ENCODE measurements at places on chromosomes 16 and 17.

GRCh38 chr17:79792984-79793923 lies 3.6 kb downstream of the CBX8 start:
- DNase-seq: no peak

- no peak for DNase-seq
Measured at GRCh38 chr17:1909985-1910384, 80.2 kb downstream of the RPA1 start.

- DNase-seq: no peak
Measured at GRCh38 chr17:4118015-4118743, 24.7 kb downstream of the ZZEF1 start.

DNA sequence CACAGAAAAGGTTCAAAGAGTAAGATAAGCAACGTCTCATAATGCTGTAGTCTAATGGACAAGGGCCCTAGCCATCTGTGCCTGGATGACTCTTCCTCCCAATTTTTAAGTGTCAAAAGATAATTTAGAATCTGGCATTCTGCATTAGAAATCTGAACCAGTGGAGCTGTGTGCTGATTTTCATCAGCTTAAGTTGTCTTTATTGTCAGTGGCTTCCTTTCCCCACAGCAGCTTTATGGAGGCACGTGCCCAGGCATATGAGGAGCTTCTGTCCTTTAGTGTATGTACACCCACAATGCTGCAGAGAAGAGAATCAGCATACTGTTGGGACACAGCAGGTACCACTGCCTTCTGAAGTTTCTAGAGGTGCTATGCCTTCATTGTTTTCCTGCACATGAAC lies 37.9 kb downstream of the HEATR6 start:
- no peak for DNase-seq

DNA sequence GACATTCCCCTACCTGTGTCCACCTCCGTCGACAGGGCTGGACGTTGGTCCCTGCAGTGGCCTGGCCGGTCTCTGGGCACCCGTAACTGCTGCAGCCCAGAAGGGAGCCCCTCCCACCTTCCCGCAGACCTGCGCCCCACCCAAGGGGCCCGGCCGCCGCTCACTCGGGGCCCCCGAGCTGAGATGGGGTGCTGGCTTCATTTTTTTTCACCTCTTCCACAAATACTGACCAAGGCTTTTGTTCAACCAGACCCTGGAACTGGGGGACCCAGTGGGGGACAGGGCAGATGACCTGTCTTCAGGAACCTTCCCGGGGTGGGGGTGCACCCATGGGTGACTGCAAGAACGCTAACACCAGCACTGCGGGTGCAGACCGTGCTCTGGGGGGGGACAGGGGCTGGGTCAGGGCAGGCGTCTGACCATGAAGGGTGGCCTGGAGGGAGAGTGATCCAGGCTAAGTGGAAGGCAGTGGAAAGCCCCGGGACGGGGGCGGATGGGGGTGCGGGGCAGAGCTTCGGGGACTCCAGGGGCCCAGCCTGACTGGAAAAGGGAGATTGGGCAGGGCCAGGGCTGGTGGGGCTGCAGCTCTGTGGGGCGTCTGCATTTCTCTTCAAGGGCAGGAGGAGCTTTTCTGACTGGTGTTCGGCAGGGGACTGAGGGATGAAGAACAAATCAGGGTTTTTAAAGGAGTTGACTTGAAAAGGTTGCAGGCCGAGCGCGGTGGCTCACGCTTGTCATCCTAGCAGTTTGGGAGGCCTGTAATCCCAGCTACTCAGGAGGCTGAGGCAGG lies 42.3 kb downstream of the SLC7A5 start:
- DNase-seq: no peak

DNA sequence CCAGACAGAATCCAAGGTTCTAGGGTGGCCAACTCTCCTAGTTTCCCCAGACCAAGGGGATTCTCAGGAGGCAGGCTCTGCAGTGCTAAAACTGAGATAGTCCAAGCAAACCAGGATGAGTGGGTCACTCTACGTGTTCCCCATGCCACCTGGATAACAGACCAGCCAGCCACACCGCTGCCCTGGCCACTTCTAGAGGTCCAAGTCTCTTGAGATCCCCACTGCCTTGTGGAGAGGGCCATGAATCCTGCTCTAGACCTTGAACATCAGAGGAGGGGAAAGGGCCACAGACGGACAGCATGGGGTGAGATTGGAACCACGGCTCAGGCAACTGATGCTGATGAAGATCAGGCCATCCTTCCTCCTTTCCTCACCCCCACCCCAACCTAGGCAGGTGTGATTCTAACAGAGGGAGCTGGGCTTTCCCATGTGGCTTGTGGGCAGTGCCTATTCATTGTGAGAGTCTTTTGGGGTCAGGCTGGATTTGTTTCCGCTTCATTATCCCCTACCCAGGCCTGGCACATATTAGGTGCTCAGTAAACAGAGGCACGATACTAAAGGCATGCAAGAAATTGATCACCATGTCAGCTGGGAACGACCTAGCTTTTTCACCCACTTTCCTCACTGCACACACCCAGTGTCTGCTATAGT lies 16.8 kb upstream of the TVP23A start:
- no peak for DNase-seq

- no peak for DNase-seq
Measured at GRCh38 chr16:3266873-3267537, 10.6 kb upstream of the MEFV start.

DNA sequence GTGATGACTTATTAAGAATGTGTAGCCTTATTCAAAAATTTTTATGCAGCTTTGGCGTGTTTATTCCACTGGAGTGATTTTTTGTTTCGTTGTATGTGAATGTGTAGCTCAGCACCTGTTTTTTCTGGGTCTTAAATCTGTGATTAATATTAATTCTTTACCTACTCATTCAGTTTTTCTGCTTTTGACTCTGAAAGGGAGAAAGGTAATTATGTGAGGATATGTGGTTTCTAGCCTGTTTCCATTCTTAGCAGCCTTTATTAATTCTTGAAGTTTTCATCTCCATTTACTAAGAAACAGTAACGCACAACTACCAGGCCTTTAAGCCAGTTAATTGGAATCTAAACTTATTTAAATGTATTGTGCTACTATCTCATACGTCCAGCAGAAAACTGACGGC lies 7.0 kb downstream of the HEATR3 start:
- DNase-seq: no peak

DNA sequence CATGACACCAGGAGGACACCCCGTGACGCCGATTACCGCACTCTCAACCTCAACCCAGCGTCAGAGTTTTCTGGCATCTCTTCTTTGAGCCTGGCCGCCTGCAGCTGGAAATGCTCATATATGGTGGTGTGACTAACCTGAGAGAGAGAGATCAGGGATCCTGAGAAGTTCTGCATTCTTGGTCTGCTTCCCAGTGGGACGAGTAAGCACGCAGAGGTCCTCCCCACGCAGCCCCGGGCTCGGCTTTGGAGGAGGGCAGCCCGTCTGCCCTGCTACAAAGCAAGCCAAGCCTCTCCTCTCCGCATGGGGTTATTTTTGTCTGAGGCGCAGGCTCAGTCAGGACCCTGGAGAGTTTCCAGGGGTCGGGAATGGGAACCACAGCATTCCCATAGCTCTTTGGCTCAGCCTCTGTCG lies 16.5 kb downstream of the CRISPLD2 start:
- DNase-seq: peak; percentile 73

DNA sequence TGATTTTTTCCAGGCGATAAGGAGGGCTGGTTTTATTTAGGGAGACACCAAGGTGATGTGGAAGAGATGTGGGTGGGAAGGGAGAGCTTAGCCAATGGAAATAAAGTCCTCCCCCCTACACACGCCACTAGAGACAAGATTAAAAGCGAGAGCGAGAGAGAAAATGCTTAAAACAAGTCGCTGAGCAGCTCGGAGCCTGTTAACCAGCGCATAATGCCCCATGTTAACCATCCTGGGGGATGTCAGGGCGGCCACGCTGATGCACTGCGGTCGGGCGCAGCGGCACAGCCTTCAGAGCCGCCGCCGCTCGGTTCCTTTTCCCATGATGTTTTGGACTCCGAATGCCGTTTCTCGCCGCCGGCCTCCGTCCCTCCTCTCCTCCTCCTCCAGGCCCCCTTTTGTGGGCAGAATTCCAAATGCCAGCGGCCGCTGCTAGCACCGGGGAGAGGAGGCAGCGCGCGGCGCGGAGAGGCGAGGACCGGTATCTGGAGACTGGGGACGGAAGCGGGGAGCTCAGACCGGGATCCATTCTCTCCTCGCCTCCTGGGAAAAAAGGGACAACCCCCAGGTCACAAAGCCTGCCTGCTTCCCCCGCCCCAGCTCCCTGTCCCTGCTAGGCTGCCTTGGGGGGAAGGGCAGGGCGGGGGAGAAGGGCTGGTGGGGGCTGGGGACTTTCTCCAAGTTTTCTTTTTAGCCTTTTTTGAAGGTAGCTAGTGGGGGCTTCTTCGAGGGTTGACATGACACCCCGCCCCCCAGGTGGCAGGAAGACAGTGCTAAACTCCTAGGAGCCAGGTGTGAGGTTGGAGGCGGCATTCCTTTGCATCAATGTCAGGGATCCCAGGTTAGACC lies 98.1 kb upstream of the CCL2 start:
- no peak for DNase-seq

DNA sequence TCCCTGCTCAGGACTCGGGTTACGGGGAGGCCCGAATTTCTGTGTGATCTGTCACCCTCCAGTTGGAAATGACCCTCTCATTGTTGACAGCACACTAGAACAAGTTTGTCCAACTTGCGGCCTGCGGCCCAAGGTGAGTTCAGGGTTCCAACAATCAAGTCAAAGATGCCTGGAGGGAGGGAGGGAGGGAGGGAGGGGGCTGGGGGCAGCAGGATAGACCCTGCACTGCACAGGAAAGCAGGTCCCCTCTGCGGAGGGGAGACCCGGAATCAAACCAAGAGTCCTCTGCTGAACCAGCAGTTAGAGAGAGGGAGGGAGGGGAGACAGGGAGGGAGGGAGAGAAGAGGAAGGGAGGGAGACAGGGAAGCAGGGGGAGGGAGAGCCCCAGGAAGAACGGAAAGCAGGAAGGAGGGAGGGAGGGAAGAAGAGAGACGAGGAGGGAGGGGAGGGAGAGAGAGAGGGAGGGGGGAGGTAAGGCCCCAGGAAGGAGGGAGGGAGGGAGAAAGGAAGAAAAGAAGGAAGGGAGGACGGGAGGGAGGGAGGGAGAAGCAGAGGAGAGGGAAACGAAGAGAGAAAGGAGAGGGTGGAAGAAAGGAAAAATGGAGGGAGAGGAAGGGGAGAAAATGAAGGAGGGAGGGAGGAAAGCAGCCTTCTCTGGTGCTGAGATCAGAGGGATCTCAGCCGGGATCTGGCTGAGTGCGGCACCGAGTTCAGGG lies 96.7 kb upstream of the CDH5 start:
- DNase-seq: no peak

DNA sequence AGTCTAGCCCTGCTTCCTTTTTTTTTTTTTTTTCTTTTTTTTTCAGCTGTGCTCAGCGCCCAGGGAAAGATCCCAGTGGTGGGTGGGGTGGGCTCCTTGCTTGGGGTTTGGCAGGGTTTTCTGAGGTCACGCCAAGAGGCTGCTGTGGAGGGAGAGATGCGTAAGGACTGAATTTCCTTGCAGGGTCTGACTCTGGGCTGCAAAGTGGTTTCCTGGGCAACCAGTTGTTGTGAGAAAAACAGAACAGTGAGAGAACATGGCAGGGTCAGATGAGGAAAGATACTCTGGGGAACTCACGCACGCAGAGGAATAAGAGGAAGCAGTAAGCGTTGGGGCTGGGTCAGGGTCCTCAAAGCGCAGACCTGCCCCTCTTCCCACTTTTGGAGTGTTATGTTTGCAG lies 119.5 kb downstream of the IRF8 start:
- peak; percentile 48 for DNase-seq

DNA sequence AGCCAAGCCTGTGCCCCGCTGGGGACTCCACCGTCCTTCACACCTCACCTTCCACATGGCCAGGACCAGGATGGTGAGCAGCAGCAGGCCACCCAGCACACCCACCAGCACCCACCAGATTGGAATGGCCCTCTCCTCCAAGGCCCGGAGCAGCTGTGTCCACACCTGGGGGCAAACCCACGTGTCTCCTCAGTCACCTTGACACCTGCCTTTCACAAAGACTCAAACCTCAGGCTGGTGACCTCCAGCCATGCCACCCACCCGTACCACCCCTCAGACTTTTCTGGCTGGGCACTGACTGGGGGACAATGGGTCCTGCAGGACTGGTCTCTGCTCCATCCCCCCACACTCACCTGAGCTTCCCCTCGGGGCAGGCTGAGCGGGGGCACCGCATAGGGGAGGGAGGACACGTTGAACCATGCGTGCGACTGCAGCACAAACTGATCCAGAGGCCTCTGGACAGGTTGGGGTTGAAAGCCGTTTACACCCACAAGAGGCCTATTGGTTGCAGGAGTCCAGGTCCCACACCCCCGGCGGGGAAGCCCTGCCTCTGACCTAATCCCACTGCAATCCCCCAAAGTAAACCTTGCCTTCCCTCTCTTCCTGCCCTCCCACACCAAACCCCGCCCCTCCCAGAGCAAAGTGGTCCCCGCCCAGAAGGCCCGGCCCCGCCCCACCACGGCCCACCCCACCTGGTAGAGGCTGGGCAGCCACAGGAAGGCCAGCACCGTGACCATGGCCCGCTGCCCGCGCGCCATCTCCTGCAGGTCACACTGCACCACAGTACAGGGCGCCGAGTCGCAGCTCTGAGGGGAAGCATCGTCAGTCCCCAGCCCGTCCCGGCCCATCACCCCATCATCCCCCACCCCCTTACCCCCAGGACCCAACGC lies 10.9 kb upstream of the FAM171A2 start:
- no peak for DNase-seq
